ENCODE measurements at places on chromosomes 11 and 22.

GRCh38 chr11:77413850-77414460, 59.9 kb downstream of the PAK1 start:
- no peak for DNase-seq

DNA sequence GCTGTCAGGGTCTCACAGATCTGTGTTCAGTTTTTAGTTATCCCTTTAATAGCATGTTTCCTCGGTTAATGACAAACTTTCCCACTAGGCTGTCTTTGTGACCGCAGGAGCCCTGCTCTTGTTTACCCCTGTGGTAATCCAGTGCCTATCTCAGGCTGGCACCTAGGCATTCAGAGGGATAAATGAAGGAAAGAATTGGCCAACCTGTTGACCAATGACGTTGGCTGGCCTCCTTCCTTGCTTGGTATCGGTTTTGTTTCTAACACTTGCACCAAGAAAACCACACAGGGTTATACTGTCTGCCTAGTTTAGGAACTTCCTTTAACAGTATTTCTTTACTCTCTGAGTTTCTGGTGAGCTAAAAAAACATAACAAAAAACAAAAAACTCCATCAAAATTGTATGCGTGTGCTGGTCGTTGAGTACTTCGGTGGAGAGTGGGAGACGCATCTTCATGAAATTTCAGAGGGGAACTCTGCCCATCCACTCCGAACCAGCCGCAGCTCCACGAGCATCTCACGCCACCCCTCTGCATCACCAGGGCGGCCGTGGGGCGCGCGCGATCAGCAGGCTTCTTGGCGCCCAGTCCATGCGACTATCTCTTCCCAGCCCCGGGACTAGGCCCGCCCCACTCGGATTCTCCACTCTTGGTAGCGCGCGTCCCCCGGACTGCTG, 563 bp upstream of the ENDOD1 start:
- peak; percentile 56 for DNase-seq

DNA sequence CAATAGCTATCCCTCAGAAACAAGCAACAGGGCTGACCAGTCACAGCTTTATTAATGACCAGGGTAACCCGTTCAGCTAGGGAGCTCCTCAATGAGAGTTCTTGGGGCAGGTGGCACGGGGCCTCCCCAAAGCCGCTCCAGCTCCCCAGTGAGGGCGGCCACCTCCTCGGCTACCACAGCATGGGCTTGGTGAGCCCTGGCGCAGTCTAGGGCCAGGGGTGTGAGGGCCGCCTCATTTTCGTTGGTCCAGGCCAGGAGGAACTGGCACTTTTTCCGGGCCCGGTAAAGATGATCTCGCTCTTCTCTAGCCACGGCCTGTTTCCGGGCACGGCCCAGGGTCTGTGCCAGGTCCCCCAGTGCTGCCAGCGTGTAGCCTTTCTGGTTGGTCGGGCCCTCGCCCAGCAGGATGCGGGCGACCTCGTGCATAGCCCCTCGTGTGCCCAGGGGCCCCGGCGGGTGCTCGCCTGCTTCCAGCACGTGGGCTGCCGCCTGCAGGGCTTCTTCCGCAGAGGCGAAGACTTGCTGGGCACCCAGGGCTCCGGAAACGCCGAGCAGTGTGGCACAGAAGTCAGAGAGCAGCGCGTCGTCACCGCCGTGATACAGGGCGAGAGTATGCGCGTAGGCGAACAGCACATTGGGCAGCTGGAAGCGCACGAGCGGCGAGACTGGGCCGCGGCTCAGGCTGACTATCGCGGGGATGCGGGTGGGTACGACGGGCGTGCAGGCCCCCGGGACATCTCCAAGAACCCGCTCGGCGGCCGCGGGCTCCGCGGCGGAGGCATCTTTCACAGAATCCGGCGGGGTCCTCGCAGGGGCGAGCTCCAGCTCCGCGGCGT, 913 bp downstream of the ZNHIT2 start:
- no peak for DNase-seq

DNA sequence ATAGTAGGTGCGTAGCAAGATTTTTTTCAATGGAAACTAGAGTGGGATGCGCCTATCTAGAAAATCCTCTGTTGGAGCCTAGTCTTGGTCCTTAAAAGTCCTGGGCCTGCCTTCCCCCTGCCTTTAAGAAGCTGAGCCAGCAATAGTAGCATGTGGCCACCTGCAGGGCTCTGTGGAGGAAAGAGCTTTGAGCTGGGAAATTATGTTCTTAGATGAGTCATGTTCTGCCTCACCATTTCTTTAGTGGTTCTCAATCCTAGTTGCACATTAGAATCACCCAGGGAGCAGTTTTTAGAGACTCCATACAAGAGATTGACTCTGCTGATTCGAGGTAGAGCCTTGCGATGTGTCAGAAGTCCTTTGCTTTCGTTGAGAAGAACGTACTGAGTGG, 133.5 kb downstream of the COMMD9 start:
- no peak for DNase-seq

GRCh38 chr11:69704508-69705253, 859 bp upstream of the FGF19 start:
- peak; percentile 64 for DNase-seq

Measured in GM20000 (cell line).